ENCODE measurements at places on chromosomes 7 and 10.

GRCh38 chr7:129367700-129368388 is 66.4 kb upstream of the STRIP2 start:
- DNase-seq: peak; percentile 56

GRCh38 chr7:26429168-26429567 is 137.5 kb downstream of the SNX10 start:
- no peak for DNase-seq

DNA sequence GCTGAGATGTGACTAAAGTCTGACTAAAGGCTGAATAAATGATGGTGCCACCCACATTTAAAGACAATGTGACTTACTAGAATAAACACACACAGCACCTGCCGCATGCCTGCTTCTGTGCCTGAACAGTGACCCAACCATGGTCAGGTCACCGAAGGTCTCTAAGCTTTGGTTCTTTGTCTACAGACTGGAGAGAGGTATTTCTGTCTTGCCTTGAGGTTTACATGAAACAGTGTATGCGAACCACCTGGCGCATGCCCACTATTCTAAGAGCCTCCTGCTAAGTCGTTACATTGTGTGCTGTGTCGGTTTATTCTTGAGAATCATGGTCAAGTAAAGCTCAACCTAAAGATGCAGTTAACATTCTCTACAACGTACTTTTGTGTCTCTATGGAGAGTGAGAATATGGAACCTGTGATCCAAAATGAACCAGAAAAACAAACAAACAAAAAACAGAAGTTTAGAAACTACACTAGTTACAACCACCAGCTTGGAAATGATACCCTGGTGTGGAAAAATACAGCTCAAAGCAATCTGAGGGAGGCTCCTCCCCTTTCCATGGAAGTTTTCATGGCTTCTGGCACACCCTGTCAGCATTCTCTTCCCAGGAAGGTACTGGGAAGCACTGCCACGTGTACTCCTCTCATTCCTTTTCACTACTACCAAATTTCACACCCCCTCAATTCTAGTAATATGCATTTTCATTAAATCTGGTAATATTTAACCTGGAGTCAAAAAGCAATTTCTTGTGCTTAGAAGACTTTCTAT is 40.0 kb downstream of the VOPP1 start:
- DNase-seq: no peak

- no peak for DNase-seq
Observed at GRCh38 chr7:139332697-139333359, 8.3 kb upstream of the FMC1 start.

DNA sequence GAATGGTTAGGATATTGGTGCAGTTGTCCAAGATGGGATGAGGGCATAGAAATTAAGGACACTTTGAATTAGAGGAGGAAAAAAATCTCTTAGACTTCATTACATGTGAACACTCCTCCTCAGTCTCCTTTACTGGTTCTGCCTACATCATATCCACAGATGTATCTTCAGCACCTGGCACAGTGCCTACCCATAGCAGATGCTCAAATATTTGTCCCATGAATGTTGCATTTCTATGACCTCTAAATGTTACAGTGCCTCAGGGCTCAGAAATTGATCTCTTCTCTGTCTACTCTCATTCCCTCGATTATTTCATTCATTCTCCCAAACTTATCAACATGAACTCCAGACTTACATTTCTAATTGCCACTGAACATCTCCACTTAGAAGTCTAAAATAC is 17.1 kb downstream of the CNNM1 start:
- DNase-seq: no peak

GRCh38 chr7:46753662-46754061 is 828.2 kb downstream of the TNS3 start:
- no peak for DNase-seq

- no peak for DNase-seq
Observed at GRCh38 chr10:132395704-132396493, 1.1 kb upstream of the PWWP2B start.

DNA sequence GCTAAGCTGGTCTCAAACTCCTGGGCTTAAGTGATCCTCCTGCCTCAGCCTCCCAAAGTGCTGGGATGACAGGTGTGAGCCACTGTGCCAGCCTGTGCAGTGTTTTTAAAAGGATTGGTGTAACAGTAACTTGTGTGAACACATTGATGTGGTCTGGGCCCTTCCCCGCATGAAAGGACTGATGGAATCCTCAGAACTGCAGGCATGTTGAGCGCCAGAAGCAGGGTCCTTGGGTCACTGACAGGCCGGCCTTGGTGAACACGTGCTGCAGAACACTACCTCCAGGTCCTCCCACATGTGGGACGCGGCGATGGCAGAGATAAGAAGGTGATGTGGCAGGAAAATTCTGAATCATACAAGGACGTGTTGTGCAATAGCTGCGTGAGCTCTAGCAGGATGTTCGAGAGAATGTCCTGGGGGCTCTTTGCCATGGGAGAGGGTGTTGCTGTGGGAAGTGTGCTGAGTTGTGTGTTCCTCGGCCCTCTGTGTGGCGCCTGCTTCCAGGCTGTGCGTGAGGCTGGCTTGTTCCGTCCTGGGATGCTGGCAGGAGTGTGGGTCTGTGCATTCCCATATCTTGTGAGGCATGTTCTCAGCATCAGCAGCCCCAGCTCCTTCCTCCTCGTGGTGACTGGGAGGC is 68.2 kb downstream of the DNAJB6 start:
- DNase-seq: no peak

- DNase-seq: no peak
Observed at GRCh38 chr7:43517464-43517863, 65.4 kb upstream of the STK17A start.

GRCh38 chr7:32155712-32156111 is 85.5 kb upstream of the PDE1C start:
- no peak for DNase-seq

- no peak for DNase-seq
Observed at GRCh38 chr10:110275128-110275729, 29.5 kb downstream of the SMNDC1 start.

- DNase-seq: peak; percentile 10
Observed at GRCh38 chr7:10889266-10889898, 84.3 kb upstream of the PHF14 start.

DNA sequence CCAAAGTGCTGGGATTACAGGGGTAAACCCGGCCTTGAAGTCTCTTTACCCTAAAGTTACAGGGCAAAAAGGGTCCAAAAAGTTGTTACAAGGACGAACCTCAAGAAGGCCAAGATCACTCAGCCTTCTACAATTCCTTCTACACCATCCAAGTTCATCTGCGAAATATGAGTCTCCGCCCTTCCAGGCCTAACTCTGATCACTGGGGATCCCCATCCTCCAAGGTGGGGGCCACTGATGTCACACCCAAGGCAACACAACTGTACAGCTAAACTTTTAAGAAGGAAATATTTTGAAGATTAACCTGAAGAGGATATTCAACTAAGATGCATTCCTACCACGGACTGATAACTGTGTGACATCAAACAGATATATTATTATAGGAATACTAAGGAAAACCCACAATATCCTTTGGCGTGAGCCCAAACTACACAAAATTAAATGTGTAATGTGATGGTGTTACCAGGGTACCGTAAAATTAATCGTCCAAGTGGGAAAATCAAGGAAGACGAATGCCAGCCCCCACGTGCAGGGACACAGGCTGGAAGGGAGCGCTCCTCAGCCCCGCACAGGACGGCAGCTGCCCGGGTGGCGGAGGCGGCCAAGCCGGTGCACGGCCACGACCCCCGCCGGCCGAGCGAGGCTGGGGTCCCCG is 1.0 kb downstream of the PAXIP1 start:
- no peak for DNase-seq

DNA sequence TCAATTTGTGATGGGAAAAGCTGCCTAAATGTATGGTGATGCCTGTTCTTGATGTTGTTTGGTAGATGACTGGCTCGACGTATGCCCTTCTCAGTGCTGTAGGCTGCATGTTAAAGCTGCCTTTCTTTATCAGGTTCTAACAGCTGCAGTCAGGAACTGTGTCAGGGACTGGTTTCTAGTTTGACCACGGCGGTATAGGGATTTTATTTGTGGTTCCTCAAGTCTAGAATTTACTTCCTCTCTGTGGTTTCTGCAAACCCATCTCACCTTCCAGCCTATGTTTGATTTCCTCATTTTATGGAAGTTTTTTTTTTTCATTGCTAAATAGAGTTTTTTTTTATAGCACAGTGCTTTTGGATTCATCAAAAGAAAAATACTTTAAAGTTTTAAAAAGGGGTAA is 26.5 kb downstream of the LMTK2 start:
- DNase-seq: no peak

DNA sequence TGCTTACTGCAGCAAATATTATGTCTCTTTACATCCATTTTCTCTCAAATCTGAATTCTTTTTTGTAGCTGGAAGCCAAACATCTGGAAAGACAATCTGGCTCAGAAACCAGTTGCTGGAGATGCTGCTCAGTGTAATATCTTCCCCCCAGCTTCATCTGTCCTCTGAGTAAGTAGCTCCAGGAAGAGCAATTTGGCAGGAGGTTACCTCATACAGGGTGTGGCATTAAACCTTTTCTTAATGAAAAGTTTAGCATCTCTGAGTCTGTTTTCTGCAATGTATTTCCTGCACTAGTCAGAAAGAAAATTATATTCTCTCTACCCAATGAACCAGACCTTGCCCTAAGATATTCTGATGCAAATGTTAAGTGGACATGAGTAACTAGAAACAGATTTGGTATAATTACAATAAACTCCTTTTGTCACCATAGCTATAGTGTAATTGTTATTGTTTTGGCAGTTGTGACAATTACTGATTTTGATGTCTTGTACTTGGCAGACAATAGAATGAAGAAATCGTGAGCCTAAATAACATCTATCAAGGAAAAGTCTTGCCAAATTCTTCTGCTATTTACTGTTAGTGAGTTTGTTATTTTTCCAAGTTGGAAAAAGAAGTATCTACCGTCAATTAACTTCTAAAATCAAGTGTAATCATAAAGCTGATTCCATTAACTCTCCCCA is 123.3 kb downstream of the WDFY4 start:
- no peak for DNase-seq

DNA sequence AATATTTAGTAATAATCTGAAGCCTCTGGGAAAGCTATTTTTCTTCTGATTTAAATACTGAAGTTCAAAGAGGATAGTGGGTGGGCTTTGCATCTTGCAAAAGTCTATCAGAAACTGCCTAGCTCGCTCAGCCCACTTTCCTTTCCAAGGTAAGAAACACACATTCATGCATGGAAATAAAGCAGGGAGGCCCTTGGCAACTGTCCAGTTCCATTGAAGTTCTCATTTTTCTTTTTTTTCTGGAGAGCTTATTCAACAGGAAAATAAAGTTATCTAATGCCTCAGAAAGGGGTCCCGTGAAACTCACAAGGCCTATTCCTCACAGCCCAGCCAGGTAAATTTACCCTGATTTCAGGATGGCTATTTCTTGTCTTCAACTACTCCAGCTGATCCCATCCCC is 654.9 kb downstream of the KCNMA1 start:
- no peak for DNase-seq

- DNase-seq: no peak
Observed at GRCh38 chr10:71128311-71128980, 83.9 kb upstream of the UNC5B start.

- DNase-seq: no peak
Observed at GRCh38 chr7:55149001-55149400, 130.2 kb downstream of the EGFR start.

- DNase-seq: no peak
Observed at GRCh38 chr7:95264363-95264891, 59.9 kb downstream of the PON1 start.

Measured in stimulated activated CD4-positive, alpha-beta T cell treated with anti-CD3 and anti-CD28 coated beads, Interleukin-2, amount 100 ng/mL, for 4 hours (primary cell).